ENCODE measurements at places on chromosomes 6 and 20.

DNA sequence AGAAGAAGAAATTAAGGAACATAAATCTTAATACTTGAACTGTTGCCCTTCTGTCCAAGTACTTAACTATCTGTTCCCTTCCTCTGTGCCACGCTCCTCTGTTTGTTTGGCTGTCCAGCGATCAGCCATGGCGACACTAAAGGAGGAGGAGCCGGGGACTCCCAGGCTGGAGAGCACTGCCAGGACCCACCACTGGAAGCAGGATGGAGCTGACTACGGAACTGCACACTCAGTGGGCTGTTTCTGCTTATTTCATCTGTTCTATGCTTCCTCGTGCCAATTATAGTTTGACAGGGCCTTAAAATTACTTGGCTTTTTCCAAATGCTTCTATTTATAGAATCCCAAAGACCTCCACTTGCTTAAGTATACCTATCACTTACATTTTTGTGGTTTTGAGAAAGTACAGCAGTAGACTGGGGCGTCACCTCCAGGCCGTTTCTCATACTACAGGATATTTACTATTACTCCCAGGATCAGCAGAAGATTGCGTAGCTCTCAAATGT, 17.1 kb downstream of the IRF4 start:
- DNase-seq: no peak

- DNase-seq: no peak
Measured at GRCh38 chr20:14963262-14963663, 625.9 kb upstream of the FLRT3 start.

GRCh38 chr6:142706210-142706609, 238.8 kb downstream of the HIVEP2 start:
- no peak for DNase-seq

DNA sequence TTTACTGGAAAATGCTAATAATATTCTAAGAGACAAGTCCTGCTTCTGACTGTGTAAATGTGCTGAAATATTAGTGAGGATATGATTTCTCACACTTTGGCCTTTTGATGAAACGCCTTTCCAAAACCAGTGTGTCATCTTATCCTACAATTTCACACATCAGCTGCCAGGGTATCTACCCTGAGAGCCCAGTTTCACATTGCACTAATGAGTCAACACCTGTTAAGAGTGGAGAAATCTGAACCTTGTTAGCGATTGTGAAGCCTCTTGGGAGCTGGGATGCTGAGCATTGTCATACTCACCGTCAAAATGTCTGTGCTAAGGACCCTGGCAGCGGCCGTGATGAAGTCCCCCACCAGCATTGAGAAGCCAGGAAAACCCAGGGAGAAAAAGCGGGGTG, 166.0 kb downstream of the RALGAPA2 start:
- DNase-seq: no peak

- no peak for DNase-seq
Measured at GRCh38 chr6:7165002-7165889, 57.5 kb downstream of the RREB1 start.

- DNase-seq: no peak
Measured at GRCh38 chr6:34476447-34476846, 10.6 kb downstream of the PACSIN1 start.

DNA sequence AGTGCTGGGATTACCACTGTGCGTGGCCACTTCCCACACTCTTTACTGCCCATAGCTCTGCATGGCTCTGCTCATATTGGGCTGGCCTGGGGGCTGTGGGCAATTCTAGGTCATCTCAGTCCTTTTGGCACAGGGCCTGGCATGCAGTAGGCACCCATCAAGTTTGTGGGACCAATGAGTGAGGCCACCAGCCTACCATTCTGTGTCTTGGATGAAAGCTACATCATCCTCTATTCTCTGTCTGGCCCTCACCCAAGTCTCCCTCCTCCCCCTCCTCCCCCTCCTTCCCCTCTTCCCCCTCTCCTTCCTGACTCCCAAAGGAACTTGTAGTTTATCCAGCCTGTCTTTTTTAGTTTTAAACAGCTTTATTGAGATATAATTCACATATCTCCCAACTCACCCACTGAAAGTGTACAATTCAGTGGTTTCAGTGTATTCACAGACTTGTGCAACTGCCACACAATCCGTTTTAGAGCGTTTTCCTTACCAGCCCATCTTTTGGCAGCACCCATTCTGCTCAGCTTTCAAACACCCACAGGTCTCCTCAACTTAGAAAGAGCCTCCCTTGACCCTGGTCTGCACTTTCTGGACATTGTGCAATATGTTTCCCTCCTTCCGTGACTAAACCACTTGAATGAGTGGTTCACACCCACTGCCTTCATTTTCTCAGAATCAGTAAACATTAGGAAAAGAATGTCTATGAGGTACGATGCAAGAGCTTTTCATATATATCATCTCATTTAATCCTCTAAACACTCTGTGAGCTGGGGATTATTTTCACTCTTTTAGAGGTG, 21.5 kb upstream of the MRPS18A start:
- peak; percentile 62 for DNase-seq

DNA sequence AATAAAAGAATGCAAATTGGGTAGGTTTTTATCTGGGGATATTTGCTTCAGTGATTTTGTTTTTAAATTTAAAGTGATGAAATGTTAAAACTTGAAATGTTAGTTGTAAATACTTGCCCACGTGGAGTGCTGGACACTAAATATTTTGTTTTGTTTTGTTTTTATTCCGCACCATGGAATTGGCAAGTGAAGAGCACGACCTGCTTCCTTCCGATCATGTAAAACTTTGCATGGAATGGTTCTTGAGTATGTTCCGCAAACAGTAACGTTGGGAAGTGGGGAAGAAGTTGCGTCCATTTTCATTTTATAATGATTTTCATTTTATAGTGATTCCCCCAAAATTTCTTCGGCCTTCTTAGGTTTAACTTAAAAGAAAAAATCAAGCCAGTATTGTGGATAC, 765 bp downstream of the IRAK1BP1 start:
- DNase-seq: no peak

GRCh38 chr6:74058606-74059005, 362.6 kb downstream of the CD109 start:
- no peak for DNase-seq

DNA sequence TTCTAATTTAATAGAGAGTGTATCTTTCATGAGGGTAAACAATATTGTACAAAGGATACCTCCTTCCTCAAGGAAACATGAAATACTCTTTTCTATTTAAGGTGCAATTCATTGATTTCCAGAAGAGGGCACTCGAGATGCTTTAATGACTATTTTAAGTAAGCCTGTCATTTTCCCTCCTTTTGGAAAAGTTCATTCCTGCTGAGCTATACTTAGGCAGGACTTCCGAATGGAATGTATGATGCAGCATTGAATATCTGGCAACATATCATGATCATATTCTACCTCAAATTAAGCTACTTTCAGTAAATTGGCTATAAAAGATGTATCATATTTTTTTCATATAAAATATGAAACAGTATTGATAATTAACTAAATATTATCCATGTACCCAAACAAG, 5.0 kb downstream of the DST start:
- DNase-seq: no peak

- peak; percentile 54 for DNase-seq
Measured at GRCh38 chr20:53579581-53580375, 13.9 kb downstream of the ZNF217 start.

DNA sequence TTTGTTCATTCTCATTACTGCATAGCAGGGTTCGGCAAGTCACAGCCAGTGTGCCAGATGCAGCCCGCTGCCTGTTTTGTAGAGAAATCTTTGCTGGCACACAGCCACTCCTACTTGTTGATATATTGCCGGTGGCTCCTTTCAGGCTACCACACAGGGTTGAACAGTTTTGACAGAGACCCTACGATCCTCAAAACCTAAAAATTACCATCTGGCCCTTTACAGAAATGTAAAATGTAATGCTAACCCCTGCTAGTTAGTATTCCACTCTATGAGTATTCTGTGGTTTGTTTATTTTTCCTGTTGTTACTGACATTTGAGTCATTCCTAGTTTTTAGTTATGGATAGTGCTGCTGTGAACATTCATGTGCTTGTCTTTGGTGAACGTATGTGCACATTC, 11.5 kb downstream of the DHX35 start:
- no peak for DNase-seq

GRCh38 chr6:49646130-49646824, 9.6 kb upstream of the RHAG start:
- DNase-seq: no peak

GRCh38 chr6:87541744-87542143, 48.0 kb downstream of the RARS2 start:
- DNase-seq: no peak

DNA sequence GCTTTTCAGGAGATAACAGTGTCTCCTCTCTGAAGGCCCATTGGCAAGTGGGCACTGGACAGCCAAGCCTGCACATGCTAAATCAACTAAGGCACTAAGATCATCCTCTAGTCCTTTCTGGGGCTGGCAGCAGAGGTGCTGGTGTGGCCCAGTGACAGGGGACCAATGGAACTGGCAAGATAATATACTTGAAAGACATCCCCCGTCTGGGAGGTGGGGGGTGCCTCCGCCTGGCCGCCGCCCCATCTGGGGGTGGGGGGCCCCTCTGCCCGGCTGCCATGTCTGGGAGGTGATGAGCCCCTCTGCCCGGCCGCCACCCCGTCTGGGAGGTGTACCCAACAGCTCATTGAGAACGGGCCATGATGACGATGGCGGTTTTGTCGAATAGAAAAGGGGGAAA, 223.3 kb downstream of the UNC5CL start:
- DNase-seq: no peak

- DNase-seq: no peak
Measured at GRCh38 chr6:49730251-49730650, 13.9 kb downstream of the CRISP3 start.

DNA sequence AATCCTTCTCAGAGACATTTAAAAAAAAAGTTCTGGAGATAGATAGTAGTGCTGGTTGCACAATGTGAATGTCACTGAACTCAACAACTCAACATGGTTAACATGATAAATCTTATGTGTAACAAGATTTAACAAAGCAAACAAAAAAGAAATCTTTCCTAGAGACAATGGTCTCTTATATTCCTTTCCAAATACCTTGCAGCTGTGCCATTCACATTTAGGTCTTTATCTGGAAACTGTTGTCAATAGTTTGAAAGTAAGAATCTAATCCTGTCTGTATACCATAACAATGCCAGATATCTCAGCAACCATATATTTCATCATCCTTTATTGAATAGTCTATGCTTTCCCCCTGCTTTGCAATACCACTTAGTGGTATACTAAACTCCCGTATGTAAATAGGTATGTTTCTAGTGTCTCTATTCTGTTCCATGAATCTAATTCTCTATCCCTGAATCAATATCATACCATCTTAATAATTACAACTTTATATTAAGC, 2.1 kb downstream of the SERAC1 start:
- no peak for DNase-seq

GRCh38 chr20:24610341-24611115, 141.1 kb downstream of the SYNDIG1 start:
- DNase-seq: no peak

GRCh38 chr6:111828809-111829208, 44.4 kb downstream of the FYN start:
- no peak for DNase-seq

- peak; percentile 35 for DNase-seq
Measured at GRCh38 chr20:8616792-8617191, 452.1 kb upstream of the PLCB4 start.

DNA sequence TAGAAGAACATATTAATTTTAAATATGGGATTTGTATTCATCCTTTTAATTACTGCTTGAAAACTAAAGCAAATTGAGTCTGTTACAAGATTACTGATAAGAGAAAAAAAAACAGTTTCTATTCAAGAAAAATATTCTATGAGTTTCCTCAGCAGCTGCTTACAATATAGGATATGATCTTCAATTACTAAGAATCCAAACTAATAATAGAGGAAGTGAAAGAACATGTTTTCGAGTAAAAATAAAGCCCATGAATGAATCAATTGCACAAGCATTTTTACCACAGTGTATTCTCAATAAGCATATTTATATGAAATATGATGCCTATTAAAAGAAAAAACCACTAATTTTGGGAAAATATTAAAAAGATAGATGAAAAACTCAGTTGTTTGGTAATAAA, 63.4 kb downstream of the AHI1 start:
- no peak for DNase-seq

- no peak for DNase-seq
Measured at GRCh38 chr6:125165256-125165655, 11.7 kb downstream of the TPD52L1 start.

- DNase-seq: no peak
Measured at GRCh38 chr6:125827788-125828320, 37.1 kb downstream of the NCOA7 start.

GRCh38 chr6:108365478-108365877, 70.6 kb downstream of the AFG1L start:
- DNase-seq: no peak

DNA sequence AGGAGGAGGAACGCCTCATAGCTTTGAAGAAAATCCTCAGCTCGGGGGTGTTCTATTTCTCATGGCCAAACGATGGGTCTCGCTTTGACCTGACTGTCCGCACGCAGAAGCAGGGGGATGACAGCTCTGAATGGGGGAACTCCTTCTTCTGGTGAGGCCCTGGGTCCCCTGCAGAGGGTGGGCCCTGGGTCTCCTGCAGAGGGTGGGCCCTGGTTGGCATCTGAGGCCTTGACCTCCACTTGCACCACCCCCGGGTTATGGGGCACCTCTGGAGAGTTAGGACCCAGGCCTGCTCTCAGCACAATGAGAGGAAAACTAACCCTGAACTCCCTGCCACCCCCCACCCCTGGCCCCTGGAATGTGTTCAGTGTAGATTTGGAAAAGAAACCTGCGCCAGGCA, 47.2 kb downstream of the SYNJ2 start:
- no peak for DNase-seq

GRCh38 chr6:154888421-154889295, 106.5 kb upstream of the TIAM2 start:
- no peak for DNase-seq

DNA sequence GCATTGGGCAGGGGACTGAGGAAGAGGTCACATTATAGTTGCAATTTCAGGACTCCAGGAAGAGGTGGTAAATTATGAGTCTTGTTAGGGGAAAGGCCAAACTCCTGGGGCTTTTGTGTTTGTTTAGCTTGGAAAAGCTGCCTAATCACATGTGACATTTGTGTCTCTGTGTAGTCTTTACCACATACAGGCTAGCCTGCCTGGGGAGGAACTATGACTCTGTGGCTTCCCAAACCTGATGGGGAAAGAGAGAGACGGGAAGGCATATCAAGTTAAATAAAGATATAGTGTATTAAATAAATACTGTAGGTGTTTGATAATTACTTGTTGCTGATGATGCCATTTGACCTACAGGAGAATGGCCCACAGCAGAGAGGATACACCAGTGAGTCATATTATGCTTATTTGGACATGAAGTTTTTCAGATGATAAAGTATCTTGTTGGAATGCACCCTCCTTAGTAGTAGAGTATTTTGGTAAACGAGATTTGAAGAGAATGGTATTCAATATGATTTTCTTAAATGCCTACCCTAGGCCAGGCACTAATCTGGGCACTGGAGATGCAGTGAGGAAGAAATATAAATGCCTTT, 4.0 kb downstream of the BLTP3A start:
- no peak for DNase-seq

- DNase-seq: no peak
Measured at GRCh38 chr6:128519132-128519930, 1.1 kb downstream of the PTPRK start.

Measured in GM04503 (cell line).